ENCODE measurements at places on chromosomes 1 and 21.

DNA sequence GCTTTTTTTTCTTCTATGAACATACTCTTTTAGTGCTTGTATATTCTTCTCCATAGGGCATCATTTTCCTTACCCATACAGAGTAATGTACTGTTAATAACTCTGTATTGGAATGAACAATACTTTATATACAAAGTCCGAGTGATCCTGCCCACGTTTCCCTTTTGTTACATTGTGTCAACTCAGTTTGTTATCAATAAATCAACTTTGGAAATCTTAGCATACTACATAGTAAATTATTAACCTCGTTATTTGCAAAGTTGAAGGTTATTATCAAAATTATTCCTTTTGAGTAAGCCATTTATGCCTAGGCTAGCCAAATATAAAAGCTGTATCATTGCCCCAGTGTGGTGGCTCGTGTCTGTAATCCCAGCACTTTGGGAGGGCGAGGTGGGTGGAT lies 937.4 kb upstream of the TMPRSS15 start:
- no peak for DNase-seq

GRCh38 chr1:156413391-156414246 lies 44.6 kb downstream of the RHBG start:
- no peak for DNase-seq

- no peak for DNase-seq
Measured at GRCh38 chr1:67332653-67333529, 25.2 kb downstream of the IL12RB2 start.

DNA sequence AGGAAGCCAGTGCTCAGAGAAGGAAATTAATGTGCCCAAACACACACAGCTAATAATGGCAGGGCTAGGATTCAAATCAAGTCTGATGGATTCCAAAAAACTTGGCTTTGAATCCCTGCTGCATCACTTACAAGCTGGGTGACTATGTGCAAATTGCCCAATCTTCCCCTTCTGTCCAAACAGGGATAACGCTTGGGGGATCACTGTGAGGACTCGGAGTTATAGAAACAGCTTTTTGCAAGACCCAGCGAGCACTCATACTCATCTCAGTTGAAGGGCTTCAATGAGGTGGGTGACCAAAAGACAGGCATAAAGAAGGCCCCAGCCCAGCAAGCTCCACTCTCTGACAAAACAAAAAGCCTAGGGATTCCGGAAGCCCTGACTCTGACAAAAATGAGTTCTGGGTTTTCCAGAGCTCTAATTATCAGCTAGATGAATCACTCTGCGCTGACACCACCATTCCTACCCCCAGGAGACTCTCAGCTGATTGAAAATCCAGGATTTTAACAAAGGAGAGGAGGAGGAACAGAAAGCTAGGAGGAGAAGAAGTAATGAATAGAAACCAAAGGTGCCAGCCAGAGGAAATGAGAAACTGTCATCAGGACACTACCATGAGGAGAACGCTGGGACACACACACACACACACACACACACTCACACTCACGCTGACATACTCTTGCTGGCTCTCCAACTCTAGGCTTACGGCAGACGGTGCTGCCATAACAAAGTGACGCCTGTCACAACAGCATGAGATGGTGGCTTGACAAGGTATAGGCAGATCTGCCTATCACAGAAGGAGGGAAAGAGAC lies 1.6 kb upstream of the STK40 start:
- no peak for DNase-seq

All from NCI-H1417 (cell line).